ENCODE measurements at places on chromosomes 4 and X.

DNA sequence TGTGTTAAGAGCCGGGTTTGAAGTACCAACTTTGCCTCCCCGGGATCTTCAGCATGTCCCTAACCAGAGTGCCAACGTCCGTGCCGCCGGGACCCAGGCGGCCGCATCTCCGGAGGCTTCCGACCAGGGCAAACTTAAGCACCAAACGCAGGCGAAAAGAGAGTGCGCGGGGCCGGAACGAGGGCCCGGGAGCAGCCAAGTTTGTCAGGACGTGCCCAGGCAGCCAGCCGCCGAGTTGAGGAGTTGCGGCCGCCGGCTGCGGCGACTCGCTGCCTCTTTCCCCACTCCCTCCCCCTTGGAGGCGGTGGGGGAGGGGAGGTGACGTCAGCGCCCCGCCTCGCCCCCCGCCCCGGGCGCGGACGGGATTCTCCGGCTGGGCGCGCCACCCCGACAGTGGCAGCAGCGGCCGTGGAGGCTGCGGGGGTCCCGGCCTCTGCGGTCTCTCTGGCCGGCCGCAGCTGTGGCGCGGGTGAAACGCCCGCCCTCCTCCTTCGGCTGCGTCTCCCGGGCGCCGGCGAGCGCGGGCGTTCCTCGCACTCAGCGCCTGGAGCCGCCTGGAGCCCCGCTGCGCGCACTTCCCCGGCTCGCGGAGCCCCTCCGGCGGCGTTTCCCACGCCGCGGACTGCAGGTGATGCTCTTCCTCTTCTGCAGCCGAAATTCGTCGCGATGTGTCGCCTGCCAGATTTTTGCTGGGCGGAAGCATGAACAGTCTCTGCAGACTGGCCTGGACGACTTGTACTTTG is 2.9 kb upstream of the FAT1 start:
- peak; percentile 20 for DNase-seq

DNA sequence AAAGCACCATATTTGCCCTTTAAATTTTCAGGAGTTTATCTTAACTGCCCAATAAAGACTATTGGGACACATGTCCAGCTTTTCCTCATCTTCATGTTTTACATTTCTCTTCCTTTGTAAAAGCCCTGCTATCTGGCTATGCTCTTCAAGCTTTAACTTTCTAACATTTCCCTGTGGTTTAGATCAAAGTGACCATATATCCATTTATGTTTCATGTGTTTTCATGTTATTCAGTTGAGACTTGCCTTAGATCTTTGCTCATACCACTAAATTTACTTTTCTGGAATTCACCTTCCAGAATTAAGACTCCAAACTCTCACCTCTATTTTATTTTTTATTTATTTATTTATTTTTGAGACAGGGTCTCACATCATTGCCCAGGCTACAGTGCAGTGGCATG is 78.5 kb downstream of the EFHC2 start:
- DNase-seq = no peak

DNA sequence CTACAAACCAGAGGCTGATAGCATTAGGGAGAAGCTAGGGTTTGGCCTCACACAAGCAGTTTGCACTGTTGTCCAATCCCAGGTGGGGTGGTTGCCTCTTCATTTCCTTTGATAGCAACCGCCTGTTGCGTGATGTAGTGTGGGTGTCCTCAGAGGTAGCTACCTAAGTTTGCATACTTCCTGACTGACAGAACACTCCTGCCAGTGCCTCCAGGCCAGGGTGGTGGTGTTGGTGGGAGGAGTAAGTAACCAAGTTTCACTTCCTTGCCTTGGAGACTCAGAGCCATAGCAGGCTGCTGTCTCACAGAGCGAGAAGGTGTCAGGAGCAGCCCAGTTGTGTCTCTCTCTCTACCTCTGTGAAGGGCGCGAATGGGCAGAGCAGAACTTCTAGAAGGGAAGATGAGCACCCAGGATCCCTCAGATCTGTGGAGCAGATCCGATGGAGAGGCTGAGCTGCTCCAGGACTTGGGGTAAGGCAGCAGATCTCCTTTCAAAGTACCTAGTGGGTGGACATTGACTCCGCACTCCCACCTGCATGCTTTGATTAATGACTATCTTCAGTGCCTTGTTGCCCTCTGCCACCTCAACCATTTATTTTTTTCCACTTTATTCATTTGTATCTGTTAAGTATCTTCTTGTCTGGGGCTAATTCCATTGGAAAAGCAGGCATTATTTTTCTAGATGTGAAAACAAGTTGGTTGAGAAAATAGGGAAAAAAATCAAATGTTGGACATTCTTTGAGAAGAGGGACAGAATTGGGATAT is at the start of gene DAPP1:
Gene DAPP1, plus strand, starts transcription at position 283 of the 764 bp plus-strand sequence. Its CDS starts 87 bp downstream, at position 370.
- DNase-seq = no peak

GRCh38 chrX:9149501-9150245 is 115.7 kb upstream of the FAM9B start:
- DNase-seq = no peak

- no peak for DNase-seq
Measured at GRCh38 chr4:38696697-38697096, 32.7 kb downstream of the KLF3 start.

DNA sequence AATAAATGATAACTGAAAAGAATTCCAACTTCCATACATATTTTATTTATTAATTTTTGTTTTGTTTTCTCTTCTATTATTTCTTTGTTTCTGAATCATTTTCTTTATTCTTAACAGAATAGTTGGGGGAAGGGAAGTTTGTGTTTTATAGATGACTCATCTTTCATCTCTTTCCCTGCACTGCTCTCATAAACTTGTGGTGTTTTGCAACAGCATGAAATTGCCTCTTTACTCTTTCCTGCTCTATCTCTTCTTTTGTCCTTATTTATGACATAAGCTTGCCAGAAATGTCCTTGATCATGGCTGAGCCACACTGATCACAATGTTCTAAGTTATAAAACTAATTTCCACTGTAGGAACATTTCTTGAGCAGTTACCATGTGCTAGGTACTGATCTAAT is 22.3 kb downstream of the QRFPR start:
- DNase-seq = no peak

GRCh38 chr4:152356428-152357034 is 179.4 kb downstream of the FBXW7 start:
- DNase-seq = no peak

DNA sequence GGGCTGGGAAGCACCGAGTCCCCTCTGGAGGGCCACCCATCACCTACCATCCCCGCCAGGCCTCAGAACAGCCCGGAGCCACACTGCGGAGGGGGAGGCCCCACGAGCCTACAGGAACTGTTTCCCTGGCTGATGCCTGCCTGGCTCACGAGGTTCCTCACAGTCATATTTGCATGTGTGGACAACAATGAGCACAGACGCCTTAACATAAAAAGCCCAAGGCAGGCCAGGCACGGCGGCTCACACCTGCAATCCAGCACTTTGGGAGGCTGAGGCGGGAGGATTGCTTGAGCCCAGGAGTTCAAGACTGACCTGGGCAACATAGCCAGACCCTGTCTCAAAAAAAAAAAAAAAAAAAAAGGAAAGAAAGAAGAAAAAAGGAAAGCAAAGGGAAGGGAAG is 125.9 kb downstream of the FAM53A start:
- DNase-seq = no peak

GRCh38 chr4:38509551-38509950 is 154.4 kb upstream of the KLF3 start:
- no peak for DNase-seq

GRCh38 chrX:124497386-124497785 is 151.0 kb downstream of the SH2D1A start:
- DNase-seq = no peak

DNA sequence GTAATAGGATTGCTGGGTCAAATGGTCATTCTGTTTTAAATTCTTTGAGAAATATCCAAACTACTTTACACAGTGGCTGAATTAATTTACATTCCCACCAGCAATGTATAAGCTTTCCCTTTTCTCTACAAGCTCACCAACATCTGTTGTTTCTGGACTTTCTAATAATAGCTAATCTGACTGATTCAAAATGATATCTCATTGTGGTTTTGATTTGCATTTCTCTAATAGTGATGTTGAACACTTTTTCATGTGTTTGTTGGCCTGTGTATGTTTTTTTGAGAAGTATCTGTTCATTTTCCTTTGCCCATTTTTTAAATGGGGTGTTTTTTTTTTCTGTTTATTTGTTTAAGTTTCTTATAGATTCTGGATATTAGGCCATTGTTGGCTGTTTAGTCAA is 659.0 kb upstream of the GNPDA2 start:
- no peak for DNase-seq

- peak; percentile 21 for DNase-seq
Measured at GRCh38 chr4:112284662-112285411, 867 bp downstream of the TIFA start.

DNA sequence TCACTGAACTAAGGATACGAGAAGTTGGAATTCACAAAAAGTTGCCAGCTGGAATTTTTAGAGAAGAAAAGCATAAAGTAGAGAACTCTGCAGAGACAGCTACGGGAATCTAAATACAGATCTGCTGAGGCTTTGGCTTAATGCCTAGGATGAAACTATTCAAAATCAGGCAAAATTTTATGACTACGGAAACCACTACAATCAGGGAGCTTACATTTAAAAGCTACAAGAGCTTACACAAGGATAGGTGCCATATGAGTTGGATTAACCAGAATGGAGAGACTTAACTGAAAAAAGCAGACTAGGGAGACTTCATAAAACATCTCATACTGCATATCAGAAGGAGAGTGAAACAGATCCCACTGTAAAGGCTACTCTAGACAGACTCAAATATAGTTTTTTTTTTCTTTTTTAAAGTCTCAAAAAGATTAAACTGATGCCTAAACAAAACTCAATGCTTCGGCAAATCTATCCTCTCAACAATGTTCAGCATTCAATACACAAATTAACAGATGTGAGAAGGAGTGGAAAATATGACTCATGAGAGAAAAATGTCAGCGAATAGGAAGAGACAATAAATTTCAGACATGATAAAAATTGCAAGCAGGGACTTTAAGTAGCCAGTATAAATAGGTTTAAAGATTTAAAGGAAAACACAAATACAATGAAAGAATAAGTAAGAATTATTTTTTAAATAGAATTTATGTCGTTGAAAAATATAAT is 586.1 kb downstream of the FSTL5 start:
- DNase-seq = no peak

DNA sequence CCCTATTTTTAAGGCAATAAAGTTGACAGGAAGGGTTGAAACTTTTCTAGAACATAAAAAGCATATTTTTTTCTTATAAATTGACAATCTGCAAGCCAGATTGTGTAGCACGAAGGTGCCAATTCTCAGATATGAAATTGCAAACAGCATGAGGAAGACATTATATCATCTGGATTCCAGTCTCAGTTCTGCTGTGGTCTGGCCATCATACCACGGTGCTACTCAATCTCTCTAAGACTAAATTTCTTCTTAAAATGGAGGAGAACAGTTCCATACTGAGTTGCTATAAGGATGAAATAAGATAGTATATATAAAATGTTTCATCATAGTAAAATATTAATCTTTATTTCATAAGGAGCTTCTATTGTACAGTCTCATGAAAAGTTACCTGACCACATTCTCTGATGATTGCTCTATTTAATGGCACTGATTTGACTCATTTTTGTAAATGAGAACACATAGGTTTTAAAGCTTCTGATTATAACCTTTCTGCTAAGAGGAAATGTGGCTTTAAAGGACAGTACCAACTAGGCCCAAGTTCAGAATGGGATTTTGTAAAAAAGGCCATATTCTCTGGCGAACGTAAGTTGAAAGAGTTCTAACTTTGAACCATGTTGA is 127.9 kb downstream of the SHROOM3 start:
- DNase-seq = no peak

DNA sequence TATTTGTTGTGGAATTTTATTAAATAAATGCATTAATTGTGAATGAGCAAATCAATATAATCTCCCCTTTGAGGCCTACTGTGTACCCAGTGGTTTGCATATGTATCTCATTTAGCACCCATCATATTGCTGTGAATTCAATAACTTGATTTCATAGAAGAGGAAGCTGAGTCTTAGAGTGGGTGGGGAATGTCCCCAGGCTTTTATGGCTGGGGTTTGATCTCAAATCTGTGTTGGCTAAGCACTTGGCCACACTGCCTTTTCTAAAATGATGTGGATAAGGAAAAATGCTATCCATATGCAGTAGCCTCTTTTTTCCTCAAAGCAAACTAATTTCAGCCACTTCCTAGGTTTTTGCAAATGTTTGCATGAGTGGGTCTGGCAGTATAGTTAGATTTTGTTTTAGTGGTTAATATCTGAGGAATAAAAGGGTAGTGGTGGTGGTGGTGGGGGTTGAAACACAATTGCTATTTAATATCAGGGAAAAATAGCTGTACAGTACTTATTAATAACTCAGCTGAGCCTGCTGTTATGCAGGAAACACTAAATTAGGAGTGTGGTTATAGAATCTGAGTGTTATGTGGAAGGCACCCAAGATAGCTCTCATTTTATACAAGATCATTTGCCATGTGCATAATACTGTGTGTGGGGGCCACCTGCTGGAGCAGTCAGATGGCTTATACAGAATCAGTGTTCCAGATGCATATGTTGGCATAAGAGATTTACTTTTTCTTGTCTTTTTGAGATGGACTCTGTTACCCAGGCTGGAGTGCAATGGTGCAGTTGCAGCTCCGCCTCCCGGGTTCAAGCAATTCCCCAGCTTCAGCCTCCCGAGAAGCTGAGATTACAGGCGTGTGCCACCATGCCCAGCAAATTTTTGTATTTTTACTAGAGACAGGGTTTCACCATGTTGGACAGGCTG is 108.0 kb downstream of the TMEM131L start:
- DNase-seq = no peak

DNA sequence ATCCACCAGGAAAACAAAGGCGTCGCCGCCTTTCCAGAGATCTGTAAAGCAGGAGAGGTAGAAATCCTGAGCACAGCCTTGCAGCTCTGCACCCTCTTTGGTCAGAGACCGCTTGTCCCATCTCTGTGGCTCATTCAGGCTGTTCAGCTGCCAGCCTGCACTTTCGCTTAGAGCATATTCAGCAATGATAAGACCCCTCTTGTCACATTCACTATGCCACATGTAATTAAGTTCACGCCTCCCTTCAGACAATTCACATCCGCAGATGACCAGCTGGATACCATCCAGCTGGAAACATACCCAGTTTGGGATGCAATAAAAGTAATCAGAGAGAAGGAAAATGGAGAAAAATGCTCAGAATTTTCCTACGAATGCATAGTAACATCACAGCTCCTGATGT is 335.4 kb downstream of the UNC5C start:
- no peak for DNase-seq

- no peak for DNase-seq
Measured at GRCh38 chrX:118510111-118510510, 14.5 kb downstream of the DOCK11 start.

GRCh38 chr4:151407466-151408379 is 1.3 kb upstream of the FHIP1A start:
- no peak for DNase-seq

- no peak for DNase-seq
Measured at GRCh38 chrX:65595460-65595876, 60.9 kb upstream of the LAS1L start.

GRCh38 chr4:113641025-113641431 is 120.5 kb downstream of the CAMK2D start:
- DNase-seq = no peak

DNA sequence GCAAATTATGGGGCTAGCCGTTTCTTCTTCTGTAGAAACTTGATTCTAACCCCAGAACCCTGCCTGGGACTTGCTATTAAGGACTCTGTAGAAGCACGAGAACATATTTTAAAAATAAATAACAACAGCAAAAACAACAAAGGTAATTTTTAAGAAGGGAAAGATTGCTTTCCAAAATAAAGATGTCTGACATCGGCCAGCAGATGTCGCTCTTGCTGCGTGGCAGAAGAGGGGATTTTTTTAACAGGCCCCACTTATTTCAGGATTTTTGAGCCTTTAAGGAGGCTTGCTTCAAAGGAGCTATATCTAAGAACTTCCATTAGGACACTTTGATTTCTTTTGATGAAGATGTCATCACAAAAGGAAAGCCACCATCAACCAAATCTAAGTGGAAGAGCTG is 62.8 kb upstream of the EGFL6 start:
- no peak for DNase-seq

Measured in HuH-7.5 (cell line).